CD14-positive monocyte (primary cell): ENCODE measurements at places on chromosomes 16 and 17.

DNA sequence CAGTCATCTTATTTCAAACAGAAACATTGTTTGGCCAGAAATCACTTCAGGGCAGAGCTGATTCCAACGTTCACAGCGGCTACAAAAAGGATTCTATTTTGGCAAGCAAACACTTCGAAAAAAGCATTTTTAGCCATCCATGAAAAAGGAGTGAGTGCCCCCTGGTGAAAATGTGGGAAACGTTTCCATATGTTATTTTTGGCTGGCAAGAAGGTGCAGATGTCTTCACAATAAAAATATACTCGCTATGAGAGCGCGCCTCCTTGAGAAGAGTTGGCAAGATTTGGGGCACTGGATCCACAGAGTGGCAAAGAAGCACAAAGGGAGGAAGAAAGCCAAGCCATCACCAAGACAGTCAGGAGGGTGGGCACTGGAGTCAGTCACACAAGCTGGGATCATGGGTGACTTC is 191.1 kb downstream of the CHD9NB start:
- DNase-seq, result no peak

- DNase-seq, result no peak
Measured at GRCh38 chr17:37506678-37507077, 17.0 kb downstream of the DUSP14 start.

GRCh38 chr16:66576296-66576695 is 3.0 kb upstream of the CMTM2 start:
- no peak for DNase-seq

DNA sequence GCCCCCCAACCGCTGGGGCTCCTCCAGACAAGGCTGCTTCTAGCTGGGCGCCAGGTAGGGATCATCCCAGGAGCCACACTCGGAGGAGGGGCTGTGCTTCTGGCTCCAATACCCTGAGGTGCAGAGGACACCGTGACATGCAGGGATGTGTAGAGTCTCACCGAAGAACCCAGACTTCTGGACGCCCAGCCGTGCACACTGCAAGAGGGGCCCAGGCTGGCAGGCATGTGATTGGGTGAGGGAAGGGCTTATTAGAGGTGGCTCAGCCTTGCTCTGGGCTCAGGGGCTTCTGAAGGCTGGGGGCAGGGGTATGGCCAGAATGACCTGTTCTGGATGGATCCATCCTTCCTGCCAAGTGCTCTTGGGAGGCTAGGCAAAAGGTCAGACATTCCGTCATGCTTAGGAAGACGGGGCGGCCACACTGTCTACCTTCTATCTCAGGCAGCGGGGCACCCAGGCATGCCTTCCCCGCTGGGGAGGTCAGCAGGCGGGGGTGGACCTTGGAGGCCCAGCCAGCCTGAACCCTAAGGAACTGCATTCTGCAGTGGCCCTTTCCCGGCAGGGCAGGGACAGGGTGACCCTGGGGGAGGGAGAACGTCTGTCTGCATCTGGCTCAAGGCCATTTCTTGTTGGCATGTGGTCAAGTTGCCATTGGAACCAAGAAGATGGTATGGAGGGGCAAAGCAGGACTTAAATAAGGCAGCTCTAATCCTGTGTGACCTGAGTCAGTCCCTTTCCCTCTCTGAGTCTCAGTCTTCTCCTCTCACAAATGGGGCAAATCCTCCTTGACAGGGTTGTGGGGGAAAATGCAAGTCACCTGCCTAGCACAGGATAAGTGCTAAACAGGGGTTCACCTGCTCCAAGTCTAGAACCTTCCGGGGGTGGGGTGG is 5.8 kb upstream of the ADGRG1 start:
- no peak for DNase-seq

- no peak for DNase-seq
Measured at GRCh38 chr17:35715416-35715815, 16.0 kb upstream of the RASL10B start.

GRCh38 chr17:64245218-64246145 is 17.6 kb downstream of the TEX2 start:
- no peak for DNase-seq
